ENCODE measurements at places on chromosomes 4 and X. TPM values are rescaled to one million over a fixed set of nuclear protein-coding genes. Genes with fewer than 3 reads are reported as not detected.

The SYP gene
- 2.6 TPM for total RNA-seq

The DDX53 gene
- not detected for total RNA-seq

The PNMA3 gene
- total RNA-seq, result 0.09 TPM

The NKX3-2 gene
- total RNA-seq, result 0.09 TPM

The CHRDL1 gene
- not detected for total RNA-seq

The FATE1 gene
- not detected for total RNA-seq

The GSX2 gene
- not detected for total RNA-seq

The HAND2 gene
- total RNA-seq, result 0.65 TPM

The ANAPC10 gene
- 12.6 TPM for total RNA-seq

The CXCL8 gene
- total RNA-seq, result 9.0 TPM

The SSX1 gene
- not detected for total RNA-seq

The ATP2B3 gene
- total RNA-seq, result 0.10 TPM

The CRMP1 gene
- total RNA-seq, result 3.6 TPM

The JADE3 gene
- total RNA-seq, result 13.3 TPM

The PPP2R2C gene
- total RNA-seq, result 36.4 TPM

The CXCL11 gene
- 0.13 TPM for total RNA-seq

The FRMPD4 gene
- 0.07 TPM for total RNA-seq

The FREM3 gene
- total RNA-seq, result not detected

The ESX1 gene
- 0.10 TPM for total RNA-seq

The P2RY10 gene
- not detected for total RNA-seq

Data from A549 treated with Mapracorat at 1 μM for 4 hours (cell line).